ENCODE measurements at places on chromosomes 6 and 20.

- peak; percentile 37 for DNase-seq
These were observed 140.1 kb downstream of the QKI start for GRCh38 chr6:163554663-163555062.

DNA sequence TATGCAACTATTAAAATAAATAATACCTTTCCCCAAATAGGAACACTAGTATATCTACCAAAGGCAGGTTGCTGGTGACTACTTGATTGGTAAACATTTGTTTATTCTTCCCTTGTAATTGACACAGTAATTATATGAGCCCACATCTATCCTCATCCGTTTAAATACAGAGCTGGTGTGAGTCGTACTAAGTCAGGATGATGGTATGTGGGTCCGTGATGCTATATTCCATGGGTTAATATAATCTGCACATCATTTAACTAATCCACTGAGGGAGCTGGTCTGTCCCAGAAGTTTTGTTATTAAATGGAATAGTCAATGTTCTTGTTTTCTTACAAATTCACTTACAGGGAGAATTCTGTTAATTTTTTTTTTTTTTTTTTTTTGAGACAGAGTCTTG lies 164.0 kb upstream of the AGPAT4 start:
- DNase-seq = no peak

- DNase-seq = no peak
These were observed 7.8 kb downstream of the RBM38 start for GRCh38 chr20:57398901-57399535.

DNA sequence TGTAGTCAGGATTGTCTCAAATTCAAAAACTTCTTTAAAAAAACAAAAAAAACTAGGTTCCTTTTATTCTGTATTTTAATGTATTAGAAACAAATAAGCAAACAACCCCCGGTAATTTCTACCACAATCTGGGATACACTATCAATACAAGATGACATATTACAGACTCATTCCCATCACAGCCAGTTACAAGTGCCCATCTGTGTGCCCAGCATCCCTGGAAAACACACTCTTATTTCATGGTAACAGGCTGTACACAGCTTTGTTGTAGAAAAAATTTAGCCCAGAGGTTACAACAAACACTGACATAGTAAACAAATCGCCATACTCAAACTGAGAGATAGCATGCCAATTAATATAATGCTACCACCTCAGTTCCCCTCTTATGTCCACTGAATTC lies 16.3 kb downstream of the HBS1L start:
- no peak for DNase-seq

DNA sequence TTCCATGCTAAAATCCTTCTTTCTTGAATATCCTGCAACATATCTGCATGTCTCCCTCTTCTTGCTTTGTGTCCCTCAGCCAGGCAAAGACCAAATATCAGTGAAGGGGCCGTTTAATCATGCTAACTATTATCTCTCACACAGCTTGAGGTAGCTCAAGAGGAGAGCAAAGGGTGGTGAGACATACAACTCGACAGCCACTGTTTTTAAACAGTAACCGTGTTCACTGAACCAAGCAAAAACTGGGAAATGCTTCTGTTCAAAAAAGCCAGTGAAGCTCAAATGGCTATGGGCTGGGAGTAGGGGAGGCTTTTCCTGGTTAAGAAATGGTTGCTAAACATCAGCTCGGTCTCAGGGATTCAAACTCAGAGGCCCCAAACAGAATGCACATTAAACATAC lies 83.4 kb downstream of the MAP7 start:
- no peak for DNase-seq

GRCh38 chr6:165717732-165718465 lies 54.9 kb upstream of the PDE10A start:
- no peak for DNase-seq

GRCh38 chr6:163348789-163349680 lies 65.5 kb upstream of the QKI start:
- no peak for DNase-seq

- DNase-seq = no peak
These were observed 20.6 kb downstream of the SUN5 start for GRCh38 chr20:32983459-32984112.

DNA sequence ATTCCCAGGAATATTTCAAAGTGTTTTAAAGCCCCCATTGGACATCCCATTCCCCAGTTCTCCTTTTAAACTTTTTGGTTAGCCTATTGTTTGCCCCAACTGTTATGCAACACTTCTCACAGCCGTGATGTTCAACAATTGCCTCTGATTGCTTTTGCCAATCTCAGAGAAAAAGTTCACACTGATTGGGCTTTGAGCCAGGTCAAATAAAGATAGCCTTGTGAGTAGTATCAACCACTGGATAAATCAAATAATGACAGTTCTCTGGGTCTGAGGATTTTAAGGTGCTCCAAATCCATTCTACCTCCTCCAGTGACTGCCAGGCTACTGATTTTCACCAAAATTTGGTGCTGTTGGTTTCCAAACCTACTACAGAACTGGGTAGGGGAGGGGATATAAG lies 19.1 kb upstream of the NOP56 start:
- no peak for DNase-seq

GRCh38 chr20:54162378-54163009 lies 11.3 kb downstream of the CYP24A1 start:
- no peak for DNase-seq

- DNase-seq = no peak
These were observed 161.4 kb upstream of the AHI1 start for GRCh38 chr6:135658916-135659315.

- no peak for DNase-seq
These were observed 38.4 kb downstream of the TMEM242 start for GRCh38 chr6:157284738-157285421.

DNA sequence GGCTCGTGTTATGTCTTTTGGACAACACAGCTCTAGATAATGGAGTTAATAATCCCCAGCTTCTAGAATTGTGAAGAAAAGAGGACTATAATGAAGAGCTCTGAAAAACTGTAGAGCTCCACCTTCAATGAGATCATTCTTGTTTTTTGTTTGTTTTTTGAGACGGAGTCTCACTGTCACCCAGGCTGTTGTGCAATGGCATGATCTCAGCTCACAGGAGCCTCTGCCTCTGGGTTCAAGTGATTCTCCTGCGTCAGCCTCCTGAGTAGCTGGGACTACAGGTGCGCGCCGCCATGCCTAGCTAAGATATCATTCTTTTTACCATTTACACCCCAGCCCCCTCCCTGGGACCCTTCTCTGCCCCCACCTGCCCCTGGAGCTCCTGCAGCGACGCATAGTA lies 36.6 kb downstream of the ERGIC3 start:
- no peak for DNase-seq

DNA sequence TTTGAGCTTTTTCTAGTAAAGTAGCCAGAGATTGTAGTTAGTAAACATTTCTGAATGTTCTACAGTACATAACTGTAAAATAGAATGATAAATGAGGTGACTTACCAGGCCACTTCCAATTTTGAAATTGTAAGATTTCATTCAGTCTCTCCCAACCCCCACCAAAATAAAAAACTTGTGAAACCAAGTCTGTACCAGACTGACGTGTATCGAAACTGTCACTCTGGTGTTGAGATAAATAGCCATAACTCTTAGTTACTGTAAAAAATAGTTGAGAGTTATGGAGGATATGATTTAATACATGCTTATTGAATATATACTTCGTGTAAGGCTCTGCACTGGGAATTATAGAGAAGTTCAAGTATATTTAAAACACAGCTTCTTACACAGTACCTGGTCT lies 455.7 kb downstream of the PLCB1 start:
- DNase-seq = no peak

- no peak for DNase-seq
These were observed 159.2 kb downstream of the SLC35B3 start for GRCh38 chr6:8276148-8276547.

DNA sequence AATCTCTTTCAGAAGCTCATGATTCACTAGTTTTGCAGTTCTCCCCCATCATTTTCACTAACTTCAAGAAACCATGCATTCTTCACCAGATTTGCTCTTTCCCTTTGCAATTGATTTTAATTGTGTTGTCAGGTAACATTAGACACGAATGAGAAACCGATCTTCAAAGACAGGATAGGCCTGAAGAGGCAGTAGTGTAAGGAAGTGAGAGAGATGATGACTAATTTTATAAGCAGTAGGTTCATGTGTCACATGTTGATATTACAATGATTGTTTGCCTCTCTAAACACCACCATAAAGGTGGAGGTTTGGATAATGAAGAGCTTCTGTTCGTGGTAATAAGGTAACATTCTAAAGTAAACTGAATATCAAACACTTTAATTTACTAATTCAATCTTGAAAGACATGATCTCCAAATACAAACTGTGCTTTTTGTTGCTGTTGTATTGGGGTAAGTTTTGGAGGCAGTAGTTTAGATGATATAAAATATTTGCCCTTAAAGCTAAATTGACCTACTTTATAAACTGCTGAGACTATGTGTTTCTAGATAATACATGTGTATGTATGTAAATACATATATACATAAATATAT lies 207.2 kb downstream of the PHACTR1 start:
- no peak for DNase-seq

GRCh38 chr6:7239590-7239948 lies 73.4 kb downstream of the SSR1 start:
- DNase-seq = no peak

DNA sequence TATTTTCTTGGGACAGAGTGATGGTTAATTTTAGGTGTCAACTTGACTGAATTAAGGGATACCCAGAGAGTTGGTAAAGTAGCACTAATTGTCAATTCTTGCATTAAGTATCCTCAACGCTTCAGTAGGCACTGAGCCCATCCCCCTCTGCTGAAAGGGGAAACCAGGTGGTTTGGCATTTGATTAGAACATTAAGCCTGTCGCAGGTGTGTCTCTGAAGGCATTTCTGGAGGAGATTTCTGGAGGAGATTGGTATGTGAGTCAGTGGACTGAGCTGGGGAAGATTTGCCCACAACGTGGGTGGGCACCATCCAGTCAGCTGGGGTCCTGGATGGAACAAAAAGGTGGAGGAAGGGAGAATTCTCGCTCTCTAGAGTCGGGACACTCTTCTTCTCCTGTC lies 119.8 kb downstream of the RFX6 start:
- DNase-seq = no peak

GRCh38 chr6:158143700-158144099 lies 24.4 kb downstream of the SERAC1 start:
- DNase-seq = no peak

DNA sequence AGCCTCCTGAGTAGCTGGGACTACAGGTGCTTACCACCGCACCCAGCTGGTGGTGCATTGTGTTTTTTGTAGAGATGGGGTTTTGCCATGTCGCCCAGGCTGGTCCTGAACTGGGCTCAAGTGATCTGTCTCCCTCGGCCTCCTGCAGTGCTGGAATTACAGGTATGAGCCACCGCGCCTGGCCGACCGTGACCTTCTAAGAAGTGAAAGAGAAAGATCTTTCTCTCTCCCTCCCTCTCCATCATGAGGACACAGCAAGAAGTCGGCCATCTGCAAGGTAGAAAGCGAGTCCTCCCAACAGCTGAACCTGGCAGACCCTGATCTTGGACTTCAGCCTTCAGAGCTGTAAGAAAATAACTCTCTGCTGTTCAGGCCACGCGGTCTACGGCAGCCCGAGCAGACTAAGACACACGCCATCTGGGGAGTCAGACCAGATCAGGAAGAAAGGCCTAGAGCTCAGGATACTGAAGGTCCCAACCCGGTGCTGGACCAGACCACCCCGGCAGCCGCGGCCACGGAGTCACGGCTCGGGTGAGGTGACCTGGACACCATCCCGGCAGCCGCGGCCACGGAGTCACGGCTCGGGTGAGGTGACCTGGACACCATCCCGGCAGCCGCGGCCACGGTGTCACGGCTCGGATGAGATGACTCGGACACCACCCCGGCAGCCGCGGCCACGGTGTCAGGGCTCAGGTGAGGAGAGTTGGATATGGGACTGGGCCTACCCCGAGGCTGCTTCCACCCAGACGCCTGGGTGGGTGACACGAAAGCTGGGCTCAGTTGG lies 9.6 kb downstream of the GMEB2 start:
- no peak for DNase-seq

- no peak for DNase-seq
These were observed 32.8 kb downstream of the GSS start for GRCh38 chr20:34922654-34923381.

- no peak for DNase-seq
These were observed 12.7 kb downstream of the DEF6 start for GRCh38 chr6:35310265-35310831.

GRCh38 chr20:18985551-18985950 lies 172.0 kb downstream of the SCP2D1 start:
- no peak for DNase-seq

DNA sequence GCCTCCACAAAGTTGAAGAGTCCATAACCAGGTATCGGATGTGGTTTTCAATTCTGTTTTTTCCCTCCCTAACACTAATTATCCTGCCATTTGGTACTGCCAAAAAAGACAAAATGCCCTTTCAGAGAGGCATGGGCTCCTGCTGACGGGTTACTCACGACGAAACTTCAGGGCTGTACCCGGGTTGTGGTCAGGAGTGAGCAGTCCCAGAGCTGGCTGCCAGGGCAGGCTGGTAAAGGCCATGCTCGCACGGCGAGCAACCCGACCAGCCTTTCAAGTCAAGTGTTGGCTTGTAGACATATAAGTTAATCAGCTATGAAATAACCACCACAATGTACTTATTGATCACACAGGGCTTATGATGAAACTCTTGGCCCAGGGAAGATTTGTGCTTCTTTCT lies 152.5 kb downstream of the FOXC1 start:
- DNase-seq = no peak

DNA sequence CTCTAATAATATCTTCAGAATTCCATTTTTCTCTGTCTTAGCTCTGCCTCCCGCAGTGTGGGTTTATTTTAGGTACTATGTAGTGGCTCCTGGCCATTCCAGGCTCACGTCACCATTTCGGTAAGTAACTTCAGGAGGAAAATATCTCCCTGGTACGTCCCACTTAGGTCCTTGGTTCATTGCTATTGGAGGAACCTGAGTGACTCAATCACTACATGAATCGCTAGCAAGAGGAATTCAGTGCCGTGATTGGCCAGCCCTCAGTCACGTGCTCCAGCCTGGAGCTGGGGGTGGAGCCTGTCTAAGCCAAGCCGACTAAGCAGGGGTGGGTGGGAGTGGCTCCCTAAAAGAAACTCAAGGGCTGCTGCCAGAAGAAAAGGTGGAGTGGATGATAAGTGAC lies 67.3 kb upstream of the E2F3 start:
- no peak for DNase-seq

DNA sequence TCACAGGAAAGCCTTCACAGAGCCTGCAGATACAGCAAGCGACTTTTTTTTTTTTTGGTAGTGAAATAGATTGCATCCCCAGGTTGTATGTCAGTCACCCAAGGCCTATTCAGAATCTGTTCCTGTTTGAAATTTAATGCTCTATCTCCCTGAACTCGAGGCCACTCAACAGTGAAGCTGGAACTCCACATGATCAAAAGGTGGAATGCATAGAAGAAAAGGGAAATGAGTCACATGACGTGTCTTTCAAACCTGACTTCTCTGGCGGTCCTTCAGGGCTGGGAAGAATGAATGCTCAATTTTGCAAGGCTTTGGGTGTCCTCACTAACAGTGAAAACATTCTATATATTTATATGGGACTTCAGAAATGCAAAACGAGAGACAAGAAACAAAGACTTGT lies 88.4 kb upstream of the B3GAT2 start:
- DNase-seq = no peak

DNA sequence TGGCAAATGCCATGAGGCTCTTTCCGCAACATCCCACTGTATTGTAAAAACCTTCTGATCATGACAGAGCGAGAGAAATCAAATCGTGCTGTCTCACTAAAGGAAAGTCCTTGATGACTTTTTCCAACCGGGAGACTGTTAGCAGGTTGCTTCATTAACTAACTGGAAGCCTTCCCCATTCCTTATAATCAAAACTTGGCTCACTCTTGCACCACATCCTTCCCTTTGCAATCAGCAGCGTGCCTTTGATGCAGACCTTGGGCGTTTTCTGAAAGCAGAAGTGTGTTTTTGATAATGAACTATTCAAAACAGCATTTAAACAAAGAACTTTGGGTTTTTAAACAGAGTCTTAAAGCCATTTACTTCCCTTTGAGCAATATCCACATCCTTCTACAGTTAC lies 96.2 kb upstream of the CNR1 start:
- no peak for DNase-seq
